ENCODE measurements at places on chromosomes 7 and 10. TPM values are rescaled to one million over a fixed set of nuclear protein-coding genes. Genes with fewer than 3 reads are reported as not detected.
A peak's percentile ranks its signal among the peaks of the same experiment; 100 is the strongest.

GRCh38 chr7:130274296-130274695 lies 7.6 kb downstream of the CPA2 start:
- DNase-seq, result no peak

The EBLN1 gene
- polyA plus RNA-seq, result not detected

DNA sequence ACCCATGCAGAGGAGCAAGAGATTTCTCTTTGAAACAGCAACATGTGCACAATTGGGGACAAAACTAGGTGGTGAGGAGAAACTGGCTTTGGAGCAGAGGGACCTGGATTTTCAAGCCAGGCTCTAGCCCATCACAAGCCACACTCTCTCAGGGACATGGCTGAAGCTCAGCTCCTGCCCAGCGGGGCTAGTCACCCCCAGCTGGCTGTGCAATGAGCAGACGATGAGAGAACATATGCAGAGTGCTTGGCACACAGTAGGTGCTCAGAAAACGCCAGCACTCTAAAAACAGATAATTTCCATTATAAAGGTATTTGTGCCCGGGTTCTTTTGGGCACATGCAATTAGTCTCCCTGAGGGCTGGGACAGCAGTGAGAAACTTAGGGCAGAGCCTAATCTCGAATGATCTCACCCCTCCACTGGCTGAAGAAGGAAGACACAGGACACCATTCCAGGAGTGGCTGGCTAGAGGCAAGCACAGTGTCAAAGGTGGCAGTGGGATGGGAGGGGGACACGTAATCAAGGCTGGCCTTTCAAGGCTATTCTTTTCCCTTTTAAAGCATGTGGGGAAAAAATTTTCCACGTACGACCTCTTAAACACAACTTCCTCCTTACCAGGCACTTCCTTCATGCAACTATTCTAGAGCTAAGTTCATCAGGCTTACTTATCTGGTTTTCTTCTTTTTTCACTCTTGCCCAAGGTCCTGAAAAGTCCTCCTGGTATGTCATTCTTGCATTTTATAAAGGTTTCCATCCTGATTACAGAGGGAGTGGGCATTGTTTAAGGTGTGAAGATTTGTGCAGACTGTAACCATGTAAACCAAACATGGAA lies 15.1 kb downstream of the FAM53B start:
- DNase-seq, result no peak

- no peak for DNase-seq
These were observed 54.0 kb downstream of the SHOC2 start for GRCh38 chr10:110973400-110973799.

GRCh38 chr7:74187915-74188675 lies 13.9 kb downstream of the EIF4H start:
- no peak for DNase-seq

DNA sequence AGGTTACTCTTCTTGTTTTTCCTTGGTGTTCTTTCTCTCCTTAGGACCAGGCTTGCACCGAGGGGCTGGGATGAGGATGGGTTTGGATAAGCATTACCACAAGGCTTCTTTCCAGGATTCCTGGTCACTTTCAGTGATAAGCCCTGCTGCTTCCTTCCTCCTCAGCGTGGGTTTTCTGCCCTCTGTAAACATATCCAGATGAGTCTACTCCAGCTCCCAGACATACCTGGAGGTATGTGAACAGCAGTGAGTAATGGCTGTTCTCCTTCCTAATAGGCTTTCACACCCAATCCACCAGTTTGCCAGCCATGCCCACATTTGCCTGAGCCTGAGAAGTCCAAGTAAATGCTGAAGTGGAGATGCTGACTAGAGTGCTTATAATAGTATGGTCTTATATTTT lies 229.8 kb upstream of the YAE1 start:
- DNase-seq, result no peak

GRCh38 chr10:43212043-43212721 lies 54.7 kb downstream of the RASGEF1A start:
- no peak for DNase-seq

The TAS2R60 gene
- polyA plus RNA-seq, result not detected

DNA sequence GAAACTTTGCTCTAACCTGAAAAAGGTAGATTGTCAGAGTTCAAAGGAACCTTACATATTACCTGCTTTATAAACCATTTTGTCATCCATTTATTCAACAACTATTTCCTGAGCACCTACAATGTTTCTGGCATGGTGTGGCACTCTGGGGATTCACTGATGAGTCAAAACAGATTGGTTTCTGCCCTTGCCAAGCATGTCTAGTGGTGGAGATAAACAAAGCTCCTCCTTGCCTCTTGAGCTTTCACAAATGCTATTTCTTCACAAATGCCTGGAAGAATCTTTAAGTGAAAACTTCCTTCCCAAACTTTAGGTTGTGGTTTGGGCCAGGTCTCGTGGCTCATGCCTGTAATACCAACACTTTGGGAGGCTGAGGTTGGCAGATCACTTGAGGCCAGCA lies 85.1 kb upstream of the RELN start:
- DNase-seq, result no peak

- no peak for DNase-seq
These were observed 1.1 kb downstream of the DENND11 start for GRCh38 chr7:141700848-141701371.

DNA sequence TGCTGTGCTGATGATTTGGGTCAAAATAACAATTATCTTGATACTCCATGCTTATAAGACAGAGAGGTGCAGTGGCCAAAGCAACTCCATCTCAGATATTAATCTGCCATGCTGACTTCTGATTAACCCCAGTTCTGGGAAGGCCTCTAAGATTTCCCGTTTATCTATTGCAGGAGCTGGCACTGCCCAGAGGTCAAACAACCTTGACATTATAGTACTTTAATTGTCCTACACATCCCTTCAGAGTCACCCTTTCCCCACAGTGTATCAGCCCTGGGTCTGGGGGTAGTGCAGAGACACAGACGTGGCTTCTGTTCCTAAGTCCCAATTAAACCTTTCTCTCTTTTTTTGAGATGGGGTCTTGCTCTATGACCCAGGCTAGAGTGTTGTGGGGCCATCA lies 63.8 kb downstream of the PARD3 start:
- DNase-seq, result no peak

The SEMA3C gene
- not detected for polyA plus RNA-seq

DNA sequence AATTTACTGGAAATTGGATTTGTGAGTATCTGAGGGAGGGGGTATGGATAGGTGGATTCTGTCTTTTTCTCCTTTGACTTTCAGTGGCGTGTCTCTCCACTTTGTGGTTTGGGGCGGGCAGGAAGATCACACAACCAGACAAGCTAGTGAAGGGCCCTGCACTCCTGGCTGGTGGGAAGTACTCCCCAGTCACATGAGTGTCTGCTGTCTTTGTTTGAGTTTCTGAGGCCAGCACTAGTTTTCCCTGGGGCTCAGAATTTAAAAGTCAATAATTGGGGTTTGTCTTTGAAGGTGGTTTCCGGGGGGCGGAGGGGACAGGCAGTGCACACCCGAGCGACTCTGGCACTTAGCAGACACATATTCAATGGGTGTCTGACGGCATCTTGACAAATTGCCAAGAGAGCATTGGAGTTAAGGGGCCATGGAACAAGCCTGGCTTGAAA lies 120.1 kb downstream of the WDFY4 start:
- peak; percentile 60 for DNase-seq

The PLAC9 gene
- not detected for polyA plus RNA-seq

DNA sequence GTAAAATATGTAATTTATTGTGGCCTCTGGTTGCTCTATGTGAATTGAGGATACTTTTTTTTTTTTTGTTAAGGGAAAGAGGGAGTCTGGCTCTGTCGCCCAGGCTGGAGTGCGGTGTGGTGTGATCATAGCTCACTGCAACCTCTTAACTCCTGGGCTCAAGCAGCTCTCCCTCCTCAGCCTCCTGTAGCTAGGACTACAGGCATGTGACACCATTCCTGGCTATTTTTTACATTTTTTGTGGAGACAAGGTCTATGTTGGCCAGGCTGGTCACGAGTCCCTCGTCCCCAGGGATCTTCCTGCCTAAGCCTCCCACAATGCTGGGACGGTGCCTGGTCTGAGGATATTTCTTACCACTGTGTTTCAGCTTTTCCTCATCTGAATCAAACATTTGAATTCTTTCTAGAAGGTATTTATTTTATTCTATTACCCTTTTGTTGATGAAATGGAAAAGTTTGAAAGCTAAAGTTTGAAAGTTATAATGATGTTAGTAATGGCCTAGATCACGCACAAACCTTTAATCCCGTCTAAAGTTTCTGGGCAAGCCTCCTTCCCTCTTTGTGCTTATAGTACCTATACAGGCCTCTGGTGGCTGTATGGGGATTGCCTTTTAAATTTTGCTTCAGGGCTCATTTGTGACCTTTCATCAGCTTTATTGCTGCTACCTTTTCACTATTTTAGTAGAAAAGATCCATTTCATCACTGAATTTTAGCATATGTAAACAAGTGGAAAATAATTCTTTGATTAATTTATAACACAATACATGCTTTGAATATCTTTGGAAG lies 2.0 kb downstream of the IFRD1 start:
- no peak for DNase-seq

DNA sequence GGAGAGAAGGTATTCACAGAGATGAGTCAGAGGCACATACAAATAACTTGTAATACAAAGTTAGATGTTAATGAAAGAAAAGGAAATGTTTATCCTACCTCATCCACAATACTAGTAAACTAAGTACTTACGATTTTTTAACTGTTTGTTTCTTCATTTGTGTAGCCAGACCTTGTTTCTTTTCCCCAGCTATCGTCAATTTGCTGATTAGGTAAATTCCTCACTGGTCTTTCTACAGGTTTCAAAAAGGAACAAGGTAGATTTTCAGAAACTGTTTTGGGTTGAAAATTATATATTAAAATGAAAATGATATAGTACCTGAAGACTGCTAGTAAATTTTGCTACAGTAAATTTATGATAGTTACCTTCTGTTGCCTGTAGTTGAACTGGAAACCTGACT lies 56.6 kb downstream of the PON1 start:
- DNase-seq, result no peak

DNA sequence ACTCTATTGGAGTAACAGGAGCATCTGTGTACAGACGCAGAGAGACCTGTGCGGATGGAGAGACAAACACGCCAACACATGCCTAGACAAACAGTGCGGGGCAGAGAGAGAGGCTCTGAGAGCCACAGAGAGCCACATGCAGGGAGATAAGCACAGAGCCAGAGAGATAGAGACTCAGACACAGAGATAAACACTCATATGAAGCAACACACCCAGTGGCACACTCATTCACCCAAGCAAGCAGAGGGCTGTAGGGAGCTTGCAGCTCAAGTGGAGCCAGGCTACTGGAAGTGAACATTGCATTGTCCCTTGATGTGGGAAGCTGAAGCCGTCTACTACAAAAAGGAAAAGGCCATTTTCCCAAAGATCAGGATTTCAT lies 46.6 kb upstream of the PODXL start:
- no peak for DNase-seq

The POLR3A gene
- 11.2 TPM for polyA plus RNA-seq

DNA sequence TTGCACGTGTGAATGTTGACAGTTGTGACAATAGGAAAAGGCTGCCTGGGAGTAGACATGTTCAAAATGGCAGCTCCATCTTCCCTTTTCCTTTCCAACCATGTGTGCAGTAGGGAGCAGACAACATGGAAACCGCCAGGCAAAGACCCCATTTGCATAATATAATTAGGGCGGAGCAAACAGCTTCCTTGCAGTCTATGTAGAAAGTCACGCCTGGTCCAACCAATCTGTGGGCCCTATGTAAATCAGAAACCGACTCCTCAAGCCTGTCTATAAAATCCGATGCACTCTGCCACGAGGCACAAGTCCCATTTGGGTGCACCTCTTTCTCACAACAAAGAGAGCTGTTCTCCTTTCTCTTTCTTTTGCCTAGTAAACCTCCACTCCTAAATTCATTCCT lies 19.6 kb downstream of the NEBL start:
- DNase-seq, result no peak

DNA sequence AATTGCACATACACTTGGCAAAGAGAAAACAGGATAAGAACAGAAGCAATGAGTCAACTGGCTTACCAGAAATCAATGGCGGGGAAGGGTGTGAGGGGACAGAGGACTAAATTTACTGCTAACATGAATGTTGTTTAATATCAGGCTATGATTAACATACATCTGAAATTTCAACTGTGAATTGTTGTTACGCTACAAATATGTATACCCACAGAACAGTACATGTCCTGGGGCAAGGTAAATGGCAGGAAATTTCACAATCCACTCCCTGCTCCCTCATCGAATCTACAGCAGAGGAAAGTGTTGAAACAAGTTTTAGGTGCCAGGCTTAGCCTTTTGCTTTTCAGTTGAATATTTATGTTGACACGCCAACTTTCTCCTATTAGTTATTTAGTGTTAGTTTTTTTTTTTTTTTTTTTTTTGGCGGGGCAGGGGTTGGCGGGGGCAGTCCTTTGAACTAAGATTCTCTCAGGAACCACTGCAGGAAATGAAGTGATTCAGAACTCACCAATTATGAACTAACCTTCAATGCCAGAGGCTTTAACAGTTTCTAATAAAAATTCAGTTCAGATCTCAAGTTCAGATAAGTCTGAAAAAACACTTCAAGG lies 99.0 kb downstream of the UBE2H start:
- no peak for DNase-seq

GRCh38 chr7:17557251-17557671 lies 258.8 kb downstream of the AHR start:
- no peak for DNase-seq

The RAB19 gene
- not detected for polyA plus RNA-seq

DNA sequence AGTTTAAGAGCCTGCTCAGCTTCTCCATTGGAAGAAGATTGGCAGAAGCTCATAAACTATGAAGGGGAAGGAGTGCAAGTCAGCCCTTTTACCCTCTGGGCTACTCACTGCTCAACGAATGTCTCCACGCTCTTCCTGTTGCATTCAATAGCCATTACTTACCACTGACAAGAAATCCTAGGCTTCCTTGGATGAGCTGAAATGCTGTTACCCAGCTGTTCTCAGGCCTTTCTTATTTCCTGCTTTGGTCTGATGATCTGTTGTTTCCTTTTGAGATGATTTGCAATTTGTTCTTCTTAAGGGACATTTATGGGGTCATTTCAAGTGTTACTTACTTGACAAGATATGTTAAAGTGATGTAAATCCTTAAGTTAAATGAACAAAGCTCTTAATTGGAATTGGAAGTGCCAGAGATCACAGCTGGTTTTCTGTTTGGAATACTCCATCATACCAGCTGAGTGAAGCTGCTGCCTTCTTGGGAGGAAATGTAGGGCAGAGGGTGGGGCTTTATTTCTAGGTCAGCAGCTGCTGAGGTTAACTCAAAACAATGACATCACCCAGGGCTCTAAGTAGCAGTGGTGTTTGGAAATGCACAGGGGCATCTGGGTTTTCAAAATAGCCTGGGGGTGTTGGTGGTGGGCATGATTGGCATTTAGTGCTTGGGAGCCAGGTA lies 170.0 kb downstream of the PRKCQ start:
- no peak for DNase-seq

The NUTM2E gene
- polyA plus RNA-seq, result not detected

DNA sequence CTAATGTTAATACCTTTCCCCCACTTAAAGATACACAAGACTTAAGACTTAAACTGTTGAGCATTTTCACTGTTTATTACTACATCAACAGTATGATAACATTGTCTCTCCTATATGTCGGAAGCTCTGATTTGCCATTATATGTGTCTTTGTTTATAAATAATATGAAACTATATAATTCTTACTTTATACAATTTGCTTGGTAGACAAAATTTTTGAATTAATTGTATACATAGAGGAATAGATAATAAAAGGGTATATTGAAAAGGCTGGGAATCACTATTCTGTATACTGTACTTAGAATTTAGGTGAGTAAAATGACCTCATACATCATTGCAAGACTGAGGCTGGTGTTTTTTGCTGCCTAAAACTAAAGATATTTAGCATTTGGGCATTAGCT lies 82.1 kb upstream of the HDAC9 start:
- no peak for DNase-seq

- DNase-seq, result no peak
These were observed 13.9 kb upstream of the SH2D4B start for GRCh38 chr10:80523773-80524172.

Measured in naive B cell (primary cell).